CD8-positive, alpha-beta memory T cell (primary cell): ENCODE measurements at places on chromosomes 16 and 17.

DNA sequence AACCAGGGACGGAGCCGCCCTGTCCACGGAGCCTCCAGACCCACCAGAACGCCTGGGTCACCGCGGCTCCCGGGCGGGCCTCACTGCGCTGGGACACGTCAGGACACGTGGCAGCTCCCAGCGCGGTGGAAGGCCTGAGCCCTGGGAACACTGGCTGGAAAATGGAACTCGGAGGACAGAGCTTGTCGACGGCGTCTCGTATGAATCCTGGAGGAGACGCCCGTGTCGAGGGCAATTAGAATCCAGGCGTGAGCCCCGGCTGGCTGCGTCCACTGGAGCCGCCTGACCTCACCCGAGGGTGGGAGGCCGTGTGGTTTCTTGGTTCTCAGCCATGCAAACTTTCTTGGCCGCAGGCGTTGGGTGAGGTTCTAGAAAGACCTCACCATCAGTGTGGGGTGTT, 173.9 kb downstream of the LAT start:
- DNase-seq: no peak

GRCh38 chr17:20273741-20274500, 193.4 kb downstream of the LGALS9B start:
- no peak for DNase-seq

DNA sequence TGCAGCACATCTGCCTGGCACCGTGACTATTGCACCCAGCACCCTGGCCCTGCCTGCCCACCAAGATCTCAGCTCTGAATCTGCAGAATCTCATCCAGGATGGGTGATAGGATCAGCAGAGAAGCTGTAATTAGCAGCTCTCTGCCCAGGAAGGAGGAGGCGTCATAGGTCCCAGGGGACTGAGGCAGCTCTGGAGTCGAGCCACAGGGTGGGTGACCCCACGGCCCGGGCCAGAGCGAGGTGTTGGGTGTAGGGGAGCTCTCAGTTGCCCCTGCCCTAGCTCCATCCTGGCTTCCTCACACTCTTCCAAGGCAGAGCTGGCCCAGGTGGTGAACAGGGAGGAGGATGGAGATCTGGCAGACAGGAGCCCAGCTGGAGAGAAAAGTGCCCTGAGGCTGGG, 18.2 kb upstream of the FAM83G start:
- DNase-seq: no peak

GRCh38 chr17:40540448-40540847, 24.8 kb downstream of the CCR7 start:
- peak; percentile 63 for DNase-seq

- no peak for DNase-seq
Observed at GRCh38 chr17:2178798-2179501, 124.0 kb downstream of the HIC1 start.

DNA sequence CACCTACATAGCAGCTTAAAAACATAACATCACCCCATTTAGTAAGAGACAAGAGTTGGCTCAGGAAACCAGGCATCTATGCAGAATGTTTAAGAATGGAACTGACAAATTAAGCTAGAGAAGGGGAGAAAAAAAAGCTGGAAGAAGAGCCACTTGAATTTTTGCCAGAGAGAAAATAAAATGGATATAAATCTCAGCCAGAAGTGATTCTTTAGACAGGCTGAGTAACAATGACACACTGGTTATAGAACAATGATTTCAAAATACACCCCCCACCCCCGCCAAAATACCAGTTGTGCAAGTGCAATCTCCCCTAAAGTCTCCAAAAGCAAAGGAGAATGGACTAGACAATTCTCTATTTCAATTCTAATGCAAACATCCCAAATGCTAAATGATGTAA, 22.4 kb downstream of the LSM12 start:
- DNase-seq: no peak

GRCh38 chr16:54545854-54546511, 259.4 kb upstream of the IRX3 start:
- no peak for DNase-seq

DNA sequence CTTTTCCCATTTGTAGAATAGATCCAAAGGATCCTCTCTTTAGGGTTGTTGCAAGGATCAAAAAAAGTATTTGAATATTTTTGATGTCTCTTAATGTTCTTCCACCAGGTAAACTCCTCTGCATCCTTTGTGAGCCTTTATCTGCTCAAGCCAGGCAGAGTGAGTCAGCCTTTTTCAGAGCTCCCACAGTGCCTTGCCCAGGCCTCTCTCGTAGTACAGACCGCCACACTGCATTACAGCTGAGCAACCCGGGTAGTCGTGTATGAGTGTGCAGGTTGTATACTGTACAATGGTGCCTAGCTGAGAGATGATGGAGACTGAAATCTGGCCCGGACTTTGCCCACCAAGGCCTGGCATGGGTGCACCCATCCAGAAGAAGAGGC, 20.9 kb downstream of the RHBDL3 start:
- DNase-seq: no peak

- DNase-seq: no peak
Observed at GRCh38 chr17:37744961-37745800, at the start of gene HNF1B. Gene HNF1B, minus strand, starts transcription at chr17:37745059. Its CDS starts 175 bp downstream, at chr17:37744884.

- peak; percentile 24 for DNase-seq
Observed at GRCh38 chr17:7477392-7478275, 1.8 kb downstream of the ZBTB4 start.

DNA sequence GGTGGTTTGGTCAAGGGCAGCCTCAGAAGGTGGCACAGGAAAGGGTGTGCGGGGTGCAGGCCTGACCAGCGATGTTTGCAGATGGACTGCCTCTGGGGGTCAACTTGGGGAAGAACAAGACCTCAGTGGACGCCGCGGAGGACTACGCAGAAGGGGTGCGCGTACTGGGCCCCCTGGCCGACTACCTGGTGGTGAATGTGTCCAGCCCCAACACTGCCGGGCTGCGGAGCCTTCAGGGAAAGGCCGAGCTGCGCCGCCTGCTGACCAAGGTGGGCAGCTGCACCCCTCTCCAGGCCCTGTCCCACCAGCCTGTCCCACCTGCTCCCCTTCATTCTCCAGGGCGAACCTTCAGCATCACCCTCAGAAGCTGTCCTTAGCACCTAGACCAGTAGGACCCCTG, 12.5 kb downstream of the DHODH start:
- DNase-seq: no peak

DNA sequence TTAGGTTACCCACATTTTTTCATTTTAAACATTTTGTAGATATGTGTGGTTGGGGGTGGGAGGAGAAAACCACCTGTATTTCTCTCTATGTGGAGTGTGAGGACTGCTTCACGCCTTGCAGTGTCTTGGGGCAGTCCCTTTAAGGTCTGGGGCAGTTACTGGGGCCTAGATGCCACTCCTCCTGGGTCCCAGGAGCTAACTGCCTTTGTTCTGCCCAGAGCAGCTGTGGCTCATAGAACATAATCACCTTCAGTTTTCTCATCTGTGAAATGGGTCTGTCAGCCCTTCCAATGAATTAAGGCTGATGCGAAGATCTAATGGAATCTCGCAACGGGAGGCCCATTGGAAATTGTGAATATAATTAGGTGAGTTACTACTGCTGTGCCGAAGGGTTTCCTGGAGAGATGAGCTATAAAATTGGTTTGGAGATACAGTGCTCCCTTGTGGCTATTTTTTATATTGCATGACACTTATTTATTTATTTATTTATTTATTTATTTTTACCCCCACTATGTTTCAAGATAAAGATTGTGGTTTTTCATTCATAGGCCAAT, 22.9 kb downstream of the DHRS7C start:
- DNase-seq: no peak

GRCh38 chr17:48622857-48623256, 3.3 kb downstream of the HOXB9 start:
- no peak for DNase-seq

- no peak for DNase-seq
Observed at GRCh38 chr17:50270435-50271362, 3.6 kb upstream of the TMEM92 start.

DNA sequence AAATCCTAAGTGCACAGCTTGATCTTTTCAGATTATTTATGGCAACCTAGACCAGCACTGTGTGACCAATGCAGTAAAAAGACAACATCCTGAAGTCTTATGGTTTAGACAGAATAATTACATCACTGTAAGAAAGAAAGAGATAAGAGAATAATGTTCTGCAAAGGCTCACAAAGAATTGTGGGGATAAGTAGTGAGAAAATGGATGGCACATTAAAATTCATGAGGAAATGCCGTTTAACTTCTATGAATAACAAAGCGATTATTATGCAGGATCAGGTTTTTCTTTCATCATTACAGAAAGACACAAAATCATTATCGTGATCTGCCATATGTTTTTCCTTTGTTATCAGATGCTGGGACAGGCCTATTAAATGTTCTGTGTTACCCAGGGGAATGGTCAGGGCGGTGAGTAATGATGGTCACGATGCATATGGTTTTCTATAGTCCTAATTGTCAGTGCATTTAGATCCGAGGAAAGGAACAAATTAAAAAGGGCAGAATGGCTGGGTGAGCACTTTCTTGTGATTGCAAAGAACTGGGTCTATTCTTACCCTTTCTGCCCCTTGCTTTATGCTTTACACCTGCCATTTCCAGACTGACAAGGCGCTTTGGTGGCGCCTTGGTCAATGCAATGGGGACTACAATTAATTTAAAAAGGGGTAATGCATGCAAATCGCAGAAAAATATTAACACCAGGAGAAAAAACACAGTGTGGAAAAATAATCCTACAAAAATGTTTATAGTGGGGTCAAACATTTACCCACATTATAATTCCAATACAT, 18.1 kb upstream of the DHX40 start:
- DNase-seq: no peak

- no peak for DNase-seq
Observed at GRCh38 chr17:76946111-76946771, 78.0 kb downstream of the MGAT5B start.

- peak; percentile 76 for DNase-seq
Observed at GRCh38 chr17:42112552-42113176, at the start of gene DHX58. Gene DHX58, minus strand, starts transcription at chr17:42112714. Its CDS starts 822 bp downstream, at chr17:42111892.

DNA sequence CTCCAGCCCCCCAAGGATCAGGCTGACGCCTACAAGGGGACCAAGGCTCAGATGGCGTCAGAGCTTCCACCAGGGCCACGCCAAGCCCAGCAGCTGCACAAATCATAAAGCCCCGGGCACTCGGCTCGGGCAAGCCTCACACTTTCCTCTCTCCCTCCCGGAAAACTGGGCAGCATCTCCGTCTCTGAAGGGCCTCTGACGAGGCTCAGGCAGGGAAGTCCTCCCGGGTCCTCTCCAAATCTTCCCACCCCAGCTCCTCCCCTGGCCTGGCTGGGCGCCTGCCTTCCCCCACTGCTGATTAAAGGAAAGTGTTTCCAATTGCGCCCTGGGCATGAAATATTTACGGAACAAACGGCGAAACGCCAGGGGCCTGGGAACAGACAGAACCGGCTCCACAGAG, 38.5 kb downstream of the PIEZO1 start:
- no peak for DNase-seq

DNA sequence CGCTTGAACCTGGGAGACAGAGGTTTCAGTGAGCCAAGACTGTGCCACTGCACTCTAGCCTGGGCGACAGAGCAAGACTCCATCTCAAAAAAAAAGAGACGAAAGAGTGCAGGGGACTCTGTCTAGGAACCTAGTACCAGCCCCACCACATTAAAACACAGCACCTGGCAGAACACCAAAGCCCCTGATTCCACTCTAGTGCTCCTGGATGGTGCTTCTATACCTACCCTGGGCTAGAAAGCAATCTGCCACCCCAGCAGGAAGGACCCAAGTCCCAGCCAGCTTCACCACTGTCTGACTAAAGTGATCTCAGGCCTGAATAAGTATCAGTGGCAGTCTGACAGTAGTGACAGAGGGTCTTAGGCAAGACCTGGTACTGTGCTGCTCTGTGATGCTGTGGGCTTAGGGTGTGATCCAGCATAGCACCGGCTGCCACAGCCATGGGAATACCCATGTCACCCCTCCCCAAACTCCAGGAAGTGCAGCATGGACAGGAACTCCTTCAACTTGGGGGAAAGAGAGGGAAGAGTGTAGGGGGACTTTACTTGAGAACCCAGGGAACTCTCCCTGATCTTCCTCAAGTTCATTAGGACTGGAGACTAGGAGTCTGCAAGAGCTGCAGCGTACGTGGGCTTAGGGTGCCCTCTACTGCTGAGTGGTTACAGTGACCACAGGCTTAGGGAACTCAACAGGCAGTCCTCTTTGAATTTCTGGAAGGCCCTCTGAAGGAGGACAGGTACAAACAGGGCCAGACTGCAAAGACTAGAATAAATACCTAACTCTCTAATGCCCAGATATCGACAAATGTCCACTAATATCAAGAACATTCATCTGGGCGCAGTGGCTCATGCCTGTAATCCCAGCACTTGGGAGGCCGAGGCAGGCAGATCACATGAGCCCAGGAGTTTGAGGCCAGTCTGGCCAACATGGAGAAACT, 30.0 kb upstream of the RNF43 start:
- DNase-seq: peak; percentile 42

GRCh38 chr16:2842340-2843000, 12.4 kb downstream of the ZG16B start:
- peak; percentile 52 for DNase-seq

- no peak for DNase-seq
Observed at GRCh38 chr17:31369266-31369665, 22.2 kb upstream of the RAB11FIP4 start.

- DNase-seq: no peak
Observed at GRCh38 chr16:268141-269053, 7.3 kb downstream of the RGS11 start.

DNA sequence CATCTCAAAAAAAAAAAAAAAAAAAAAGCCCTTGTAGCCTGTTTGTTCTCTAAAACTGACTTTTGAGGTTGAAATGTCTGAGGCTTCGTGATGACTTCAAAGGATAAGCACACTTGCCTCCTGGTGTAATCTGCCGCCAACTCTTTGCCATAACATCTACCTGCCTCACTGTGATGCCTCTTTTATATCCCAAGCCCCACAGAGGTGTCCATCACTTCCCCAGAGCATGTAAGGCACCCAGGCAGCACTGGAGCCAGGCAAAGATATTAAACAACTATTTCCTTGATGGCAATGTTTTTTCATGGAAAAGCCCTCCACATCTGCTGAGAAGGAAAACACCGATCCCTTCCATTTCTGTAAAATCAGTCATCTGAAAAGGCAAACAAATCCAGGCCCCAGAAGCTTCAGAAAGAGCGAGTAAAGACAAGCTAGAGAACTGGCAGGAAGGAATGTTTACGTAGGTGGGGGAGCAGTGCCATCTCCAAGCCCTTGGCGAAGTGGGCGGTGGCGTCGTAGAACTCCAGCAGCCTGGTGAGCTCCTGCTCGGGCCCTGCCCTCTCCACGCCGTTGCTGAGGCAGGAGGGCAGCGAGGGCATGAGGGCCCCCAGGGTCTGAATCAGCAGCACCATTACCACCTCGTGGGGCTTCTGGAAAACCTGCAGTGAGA, 28.6 kb downstream of the COG7 start:
- no peak for DNase-seq

DNA sequence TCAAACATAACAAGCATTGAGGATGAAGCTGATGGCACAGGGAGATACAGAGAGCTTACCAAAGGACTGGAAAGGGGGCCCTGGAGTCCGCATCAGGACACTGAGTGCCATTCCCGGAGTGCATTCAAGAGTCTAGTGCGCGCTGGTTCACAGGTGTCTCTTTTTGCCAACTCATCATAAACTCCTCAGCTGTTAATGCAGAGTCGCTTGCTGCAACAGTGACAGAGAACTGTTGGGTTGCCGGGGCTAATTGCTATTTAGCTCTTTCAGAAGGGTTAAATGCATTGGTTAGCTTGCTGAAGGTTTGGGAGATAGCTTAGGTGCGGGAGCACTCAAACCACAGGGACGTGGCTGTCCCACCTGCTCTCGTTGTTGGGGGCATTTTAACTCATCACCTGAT, 1091.6 kb upstream of the EEF2KMT start:
- DNase-seq: no peak

- DNase-seq: no peak
Observed at GRCh38 chr16:84508502-84508901, 4.0 kb upstream of the MEAK7 start.
